Head of caudate nucleus (tissue), 42 donors: ENCODE measurements at places on chromosomes 11 and 22.

DNA sequence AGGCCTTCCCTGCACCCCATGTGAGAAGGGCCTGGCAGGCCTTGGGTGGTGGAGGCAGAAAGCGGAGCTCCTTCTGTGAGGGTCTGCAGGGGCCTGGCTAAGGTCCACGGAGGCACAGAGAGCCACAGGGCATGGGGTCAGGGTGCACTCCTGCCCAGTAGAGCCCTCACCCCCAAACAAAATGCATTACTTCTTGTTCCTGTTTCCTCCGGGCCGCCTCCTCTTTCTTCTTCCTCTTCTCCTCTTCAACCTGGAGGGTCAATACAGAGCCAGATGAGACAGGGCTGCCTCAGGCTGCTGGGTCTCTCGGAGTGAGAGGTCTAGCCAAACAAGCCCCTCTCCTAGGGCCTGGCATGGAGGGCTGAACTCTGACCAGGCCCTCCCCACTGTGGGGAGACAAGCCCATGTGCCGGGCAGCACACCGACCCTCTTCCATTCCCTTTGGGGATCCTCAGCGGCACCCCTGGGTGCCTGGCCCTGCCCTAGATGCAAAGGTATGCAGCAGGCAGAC is 10.3 kb upstream of the NAP1L4 start:
- DNase-seq, result no peak

DNA sequence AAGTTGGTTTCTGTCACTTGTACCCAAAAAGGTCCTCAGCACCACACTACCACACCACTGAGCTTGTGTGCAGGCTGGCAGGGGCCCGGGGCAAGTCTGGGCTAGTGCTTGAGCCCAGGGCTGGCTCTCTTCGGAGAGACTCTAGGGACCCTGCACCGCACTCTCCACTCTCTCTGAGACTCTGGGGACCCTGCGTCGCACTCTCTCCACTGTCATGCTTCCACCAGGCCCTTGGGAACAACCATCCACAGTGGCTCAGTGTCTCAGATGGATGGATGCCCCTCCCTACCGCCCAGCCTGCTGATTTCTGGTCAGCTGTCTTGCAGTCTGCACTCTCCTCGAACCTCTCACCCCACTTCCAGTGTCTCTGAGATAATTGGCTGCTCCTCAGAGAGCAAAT is 2.0 kb upstream of the SBF1 start:
- no peak for DNase-seq

GRCh38 chr11:107821199-107821927 is 37.2 kb downstream of the SLC35F2 start:
- no peak for DNase-seq

DNA sequence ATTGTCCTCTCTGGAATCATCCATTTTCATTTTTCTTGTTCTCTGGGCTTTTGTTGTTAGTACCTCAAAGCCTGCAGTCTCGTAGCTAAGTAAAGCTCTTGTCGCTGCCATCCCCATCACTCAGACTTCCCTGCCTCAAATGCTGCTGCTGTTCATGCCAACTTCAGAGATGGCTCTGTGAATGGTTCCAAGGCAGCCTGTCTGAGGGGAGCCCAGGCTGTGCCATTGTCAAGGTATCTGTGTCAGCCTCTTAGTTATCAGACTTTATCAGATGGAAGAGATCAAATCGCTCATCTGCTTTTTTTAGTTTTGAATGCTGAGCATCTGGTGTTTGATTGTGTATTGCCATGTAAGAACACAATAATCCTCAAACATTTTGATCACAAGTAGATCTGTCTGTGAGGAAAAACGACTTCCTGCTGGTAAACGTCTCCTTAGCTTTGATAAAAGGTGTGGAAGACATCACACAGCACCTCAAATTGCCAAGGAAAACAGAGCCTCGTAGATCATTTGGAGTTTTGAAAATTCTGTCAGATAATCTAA is 304.2 kb upstream of the ZC3H12C start:
- DNase-seq, result no peak

DNA sequence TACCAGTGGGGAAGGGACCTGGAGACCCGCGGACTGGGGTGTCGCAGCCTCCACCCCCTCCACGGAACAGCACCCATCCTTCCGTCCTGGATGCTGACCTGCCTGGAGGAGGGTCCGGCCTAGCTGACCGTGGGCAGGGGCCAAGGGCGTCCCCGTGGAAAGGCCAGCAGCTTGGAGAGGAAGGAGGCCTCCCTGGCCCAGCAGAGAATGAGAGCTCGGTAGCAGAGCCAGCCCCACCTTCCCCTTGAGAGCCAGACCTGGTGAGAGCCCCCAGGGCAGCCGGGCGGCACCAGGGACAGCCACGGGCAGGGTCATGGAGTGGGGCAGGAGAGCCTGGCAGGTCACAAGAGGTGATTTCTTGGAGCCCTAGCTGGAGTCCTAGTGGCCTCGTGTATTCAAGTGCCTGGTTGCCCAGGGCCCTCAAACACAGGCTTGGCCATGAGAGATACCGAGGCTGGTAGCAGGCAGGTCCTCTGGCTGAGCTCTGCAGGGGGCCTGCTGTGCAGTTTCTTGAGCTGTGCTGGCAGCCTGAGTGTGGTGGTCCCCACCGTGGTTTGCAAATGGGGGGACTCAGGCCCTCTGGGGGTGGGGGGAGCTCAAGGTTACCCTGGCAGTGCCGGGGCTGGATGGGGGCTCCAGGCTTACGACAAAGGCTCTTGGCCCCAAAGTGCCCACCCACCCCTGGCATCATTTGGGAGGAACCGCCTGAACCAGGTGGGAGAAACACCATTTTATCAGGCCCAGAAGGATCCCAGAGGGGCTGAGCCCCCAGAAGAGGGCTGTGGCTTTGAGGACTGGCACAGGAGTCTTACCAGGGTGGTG is 7.6 kb downstream of the TSPAN32 start:
- no peak for DNase-seq
